Lung (tissue), 17 donors: ENCODE measurements at places on chromosomes 3 and 15. TPM values are rescaled to one million over a fixed set of nuclear protein-coding genes. Genes with fewer than 3 reads are reported as not detected.
A peak's percentile ranks its signal among the peaks of the same experiment; 100 is the strongest.

The LTK gene
- total RNA-seq = 10.6 TPM

The NTRK3 gene
- total RNA-seq = 11.0 TPM

The ZBBX gene
- 51.3 TPM for total RNA-seq

The GPR149 gene
- not detected for total RNA-seq

The VPS13C gene
- total RNA-seq = 79.1 TPM

The FETUB gene
- total RNA-seq = not detected

DNA sequence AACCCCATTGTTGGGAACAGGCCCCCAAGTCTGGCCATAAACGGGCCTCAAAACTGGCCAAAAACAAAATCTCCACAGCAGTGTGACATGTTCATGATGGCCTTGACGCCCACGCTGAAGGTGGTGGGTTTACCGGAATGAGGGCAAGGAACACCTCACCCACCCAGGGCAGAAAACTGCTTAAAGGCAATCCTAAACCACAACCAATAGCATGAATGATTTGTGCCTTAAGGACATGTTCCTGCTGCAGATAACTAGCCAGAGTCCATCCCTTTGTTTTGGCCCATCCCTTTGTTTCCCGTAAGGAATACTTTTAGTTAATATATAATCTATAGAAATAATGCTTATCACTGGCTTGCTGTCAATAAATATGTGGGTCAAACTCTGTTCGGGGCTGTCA, 47.7 kb downstream of the KLHDC8B start:
- DNase-seq = no peak

DNA sequence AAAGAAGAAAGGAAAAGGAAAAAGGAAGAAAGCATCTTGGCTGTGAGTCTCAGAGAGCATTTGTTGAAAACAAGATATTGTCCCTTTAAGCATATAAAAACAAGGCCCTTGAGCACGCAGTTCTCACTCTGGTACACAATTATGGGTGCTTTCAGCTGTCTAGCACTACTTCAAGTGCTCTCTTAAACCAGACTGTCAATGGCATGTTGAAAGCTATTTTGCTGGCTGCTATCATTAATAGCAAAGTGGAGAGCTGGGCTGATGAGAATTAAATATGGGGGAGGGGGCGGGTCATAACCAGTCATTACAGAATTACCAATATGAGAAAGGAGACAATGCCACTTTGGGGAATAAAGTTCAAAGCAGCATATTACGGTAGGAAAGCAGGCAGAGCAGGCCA, 9.3 kb downstream of the TLE3 start:
- DNase-seq = no peak

DNA sequence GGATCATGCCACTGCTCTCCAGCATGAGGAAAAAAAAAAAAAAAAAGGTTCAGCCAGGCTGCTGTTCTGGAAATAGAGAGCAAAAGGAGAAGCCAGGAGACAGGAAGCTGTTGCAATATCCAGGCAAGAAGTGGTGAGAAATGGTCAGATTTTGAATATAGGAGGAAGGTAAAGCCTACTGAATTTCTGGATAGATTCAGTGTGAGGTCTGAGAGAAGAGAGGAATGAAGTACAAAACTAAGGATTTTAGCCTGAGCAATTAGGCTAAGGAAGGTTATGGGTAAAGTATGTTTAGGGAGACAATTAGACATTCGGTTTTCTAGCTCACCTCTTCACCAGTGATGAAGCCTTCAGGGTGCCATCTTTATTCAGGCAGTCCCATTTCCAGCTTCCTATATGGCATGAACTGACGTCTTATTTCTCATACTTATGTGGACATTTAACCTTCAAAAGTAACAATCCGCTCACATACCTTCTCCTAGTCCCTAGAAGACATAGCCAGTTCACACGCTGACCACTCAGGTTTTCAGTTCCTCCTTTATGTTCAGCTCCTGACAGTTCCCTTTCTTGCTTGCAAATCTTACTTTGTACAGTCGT, 57.2 kb downstream of the KIF9 start:
- no peak for DNase-seq

GRCh38 chr3:34891941-34892340, 747.4 kb upstream of the ARPP21 start:
- no peak for DNase-seq

DNA sequence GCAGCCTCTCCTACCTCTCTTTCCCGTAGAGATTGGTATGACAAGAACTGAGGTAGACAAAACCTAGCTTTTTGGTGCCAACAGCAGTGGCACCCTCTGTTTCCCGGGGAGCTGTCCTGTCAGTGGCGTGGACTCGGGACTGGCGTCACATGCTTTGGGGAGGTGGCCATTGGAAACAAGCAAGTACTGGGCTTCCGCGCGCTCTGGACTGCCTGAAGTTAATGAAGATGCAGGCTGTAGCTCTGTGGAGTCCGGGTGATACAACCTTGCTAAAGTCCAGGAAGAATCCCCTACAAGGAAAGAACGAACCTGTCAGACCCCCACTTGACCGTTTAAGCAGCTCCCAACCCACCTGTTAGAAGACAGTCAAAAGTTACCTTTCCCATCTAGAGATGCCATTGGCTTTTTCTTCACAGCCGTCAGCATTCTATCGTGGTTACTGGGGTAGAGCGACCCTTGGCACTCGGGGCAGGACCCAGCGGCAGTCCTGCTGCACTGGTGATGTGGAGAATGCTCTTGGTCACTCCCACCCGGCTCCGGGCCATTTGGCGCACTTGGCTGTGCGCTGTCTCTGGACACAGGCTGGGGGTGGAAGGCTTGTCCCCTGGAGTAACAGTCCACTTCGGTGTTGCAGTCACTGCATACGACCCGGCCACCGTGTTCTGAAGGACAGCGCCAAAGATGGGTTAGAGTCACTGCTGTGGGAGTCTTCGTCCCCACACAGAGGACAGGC, 120.5 kb downstream of the LRIG1 start:
- DNase-seq = no peak

- DNase-seq = no peak
Measured at GRCh38 chr15:98719137-98719740, 70.9 kb downstream of the IGF1R start.

GRCh38 chr15:91127236-91127955, 27.3 kb downstream of the SV2B start:
- DNase-seq = no peak

GRCh38 chr3:195512798-195513345, 30.3 kb downstream of the PPP1R2 start:
- no peak for DNase-seq

DNA sequence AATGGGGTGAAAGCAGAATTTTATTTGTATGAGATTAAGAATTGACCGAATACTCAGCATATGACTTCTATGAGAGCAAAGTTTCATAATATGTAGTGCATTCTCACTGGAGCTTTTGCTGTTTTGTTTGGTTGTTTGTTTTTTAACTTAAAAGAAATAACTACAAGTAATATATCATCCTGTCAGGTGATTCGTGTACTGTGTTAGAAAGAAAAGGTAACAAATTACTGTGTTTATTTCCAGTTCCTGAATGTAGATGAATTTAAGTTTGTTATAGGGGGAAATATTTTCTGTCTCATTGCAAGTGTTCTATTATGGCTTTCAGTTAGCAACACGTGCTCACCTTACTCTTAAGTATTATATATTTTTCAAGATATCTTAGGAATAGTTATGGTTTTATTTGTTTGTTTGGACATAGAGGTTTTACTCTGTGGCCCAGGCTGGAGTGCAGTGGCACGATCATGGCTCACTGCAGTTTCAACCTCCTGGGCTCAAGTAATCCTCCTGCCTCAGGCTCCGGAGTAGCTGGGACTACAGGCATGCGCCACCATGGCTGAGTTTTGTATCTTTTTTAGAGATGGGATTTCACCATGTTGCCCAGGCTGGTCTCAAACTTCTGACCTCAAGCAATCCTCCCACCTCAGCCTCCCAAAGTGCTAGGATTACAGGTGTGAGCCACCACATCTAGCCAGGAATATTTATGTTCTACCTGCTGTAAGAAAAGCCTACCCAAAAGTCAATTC, 125.4 kb downstream of the FNDC3B start:
- no peak for DNase-seq

GRCh38 chr3:192957441-192958021, 39.9 kb upstream of the MB21D2 start:
- peak; percentile 40 for DNase-seq

DNA sequence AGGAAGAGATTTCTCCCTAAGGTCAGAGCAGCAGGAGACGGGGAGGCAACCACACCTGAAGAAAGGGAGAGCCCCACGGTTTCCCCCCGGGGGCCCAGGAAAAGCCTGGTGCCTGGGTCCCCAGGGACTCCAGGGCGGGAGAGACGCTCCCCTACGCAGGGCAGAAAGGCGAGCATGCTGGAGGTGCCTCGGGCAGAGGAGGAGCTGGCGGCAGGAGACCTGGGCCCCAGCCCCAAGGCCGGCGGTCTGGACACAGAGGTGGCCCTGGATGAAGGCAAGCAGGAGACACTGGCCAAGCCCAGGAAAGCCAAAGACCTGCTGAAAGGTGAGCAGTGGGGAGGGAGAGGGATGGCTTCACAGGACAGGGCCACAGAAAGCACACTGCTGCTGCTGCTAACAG, 26.2 kb upstream of the SLC28A1 start:
- DNase-seq = no peak

DNA sequence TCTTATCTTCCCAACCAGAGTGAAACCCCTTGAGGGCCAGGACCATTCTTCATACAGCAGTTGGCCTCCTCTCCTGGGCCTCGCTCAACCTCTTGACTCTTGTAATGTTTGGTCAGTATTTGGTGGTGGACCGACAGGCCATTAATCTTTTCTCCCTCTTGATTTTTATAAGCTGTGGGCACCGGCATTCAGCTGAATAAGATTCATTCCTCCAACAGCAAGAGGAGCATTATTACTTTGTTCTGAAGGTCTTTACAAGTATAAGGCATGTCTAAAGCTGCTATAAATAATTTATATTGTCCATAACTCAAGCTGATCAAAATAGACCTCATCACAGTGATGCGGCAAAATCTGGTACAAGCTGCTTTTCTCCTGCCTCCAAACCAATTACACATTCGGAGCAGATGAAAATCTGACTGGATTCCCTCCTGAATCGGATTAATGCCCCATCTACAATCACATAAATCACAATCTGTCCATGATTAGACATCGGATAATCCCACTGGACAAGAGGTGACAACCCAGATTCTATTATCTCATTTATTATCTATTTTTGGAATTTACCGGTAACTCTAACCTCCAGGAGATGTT, 8.4 kb upstream of the ISL2 start:
- DNase-seq = no peak

GRCh38 chr3:34779092-34779491, 860.2 kb upstream of the ARPP21 start:
- DNase-seq = no peak

- no peak for DNase-seq
Measured at GRCh38 chr15:101124731-101125451, 127.0 kb downstream of the CHSY1 start.

DNA sequence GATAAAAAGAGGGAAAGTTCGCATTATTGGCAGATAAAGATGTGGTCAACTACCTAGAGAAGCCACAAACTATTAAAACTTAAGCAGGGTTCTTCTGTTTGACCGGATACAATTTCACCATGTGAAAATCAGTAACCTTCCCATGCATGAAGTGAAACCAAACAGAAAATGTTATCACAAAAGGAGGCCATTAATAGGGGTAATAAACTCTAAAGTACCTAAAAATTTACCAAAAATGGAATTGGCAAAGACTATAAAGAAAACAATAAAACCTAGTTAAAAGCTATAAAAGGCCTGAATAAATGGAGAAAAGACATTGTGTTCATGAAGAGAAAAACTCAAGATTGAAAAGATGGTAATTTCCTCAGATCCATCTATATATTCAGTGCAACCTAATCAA, 83.4 kb downstream of the FEZF2 start:
- no peak for DNase-seq

- no peak for DNase-seq
Measured at GRCh38 chr3:79297245-79297960, 470.4 kb downstream of the ROBO1 start.

- no peak for DNase-seq
Measured at GRCh38 chr3:177657243-177657642, 460.0 kb upstream of the TBL1XR1 start.
